ENCODE measurements at places on chromosomes 11 and 22. TPM values are rescaled to one million over a fixed set of nuclear protein-coding genes. Genes with fewer than 3 reads are reported as not detected.
A peak's percentile ranks its signal among the peaks of the same experiment; 100 is the strongest.

TRIM66 gene
- total RNA-seq = 2.6 TPM

PUS3 gene
- total RNA-seq = 7.1 TPM

WEE1 gene
- 38.3 TPM for total RNA-seq

APOBEC3G gene
- 3.9 TPM for total RNA-seq

P2RY6 gene
- 1.5 TPM for total RNA-seq

MICAL3 gene
- total RNA-seq = 90.4 TPM

ISX gene
- total RNA-seq = not detected

GRCh38 chr22:39913321-39913720 is 12.4 kb downstream of the GRAP2 start:
- no peak for DNase-seq

DNA sequence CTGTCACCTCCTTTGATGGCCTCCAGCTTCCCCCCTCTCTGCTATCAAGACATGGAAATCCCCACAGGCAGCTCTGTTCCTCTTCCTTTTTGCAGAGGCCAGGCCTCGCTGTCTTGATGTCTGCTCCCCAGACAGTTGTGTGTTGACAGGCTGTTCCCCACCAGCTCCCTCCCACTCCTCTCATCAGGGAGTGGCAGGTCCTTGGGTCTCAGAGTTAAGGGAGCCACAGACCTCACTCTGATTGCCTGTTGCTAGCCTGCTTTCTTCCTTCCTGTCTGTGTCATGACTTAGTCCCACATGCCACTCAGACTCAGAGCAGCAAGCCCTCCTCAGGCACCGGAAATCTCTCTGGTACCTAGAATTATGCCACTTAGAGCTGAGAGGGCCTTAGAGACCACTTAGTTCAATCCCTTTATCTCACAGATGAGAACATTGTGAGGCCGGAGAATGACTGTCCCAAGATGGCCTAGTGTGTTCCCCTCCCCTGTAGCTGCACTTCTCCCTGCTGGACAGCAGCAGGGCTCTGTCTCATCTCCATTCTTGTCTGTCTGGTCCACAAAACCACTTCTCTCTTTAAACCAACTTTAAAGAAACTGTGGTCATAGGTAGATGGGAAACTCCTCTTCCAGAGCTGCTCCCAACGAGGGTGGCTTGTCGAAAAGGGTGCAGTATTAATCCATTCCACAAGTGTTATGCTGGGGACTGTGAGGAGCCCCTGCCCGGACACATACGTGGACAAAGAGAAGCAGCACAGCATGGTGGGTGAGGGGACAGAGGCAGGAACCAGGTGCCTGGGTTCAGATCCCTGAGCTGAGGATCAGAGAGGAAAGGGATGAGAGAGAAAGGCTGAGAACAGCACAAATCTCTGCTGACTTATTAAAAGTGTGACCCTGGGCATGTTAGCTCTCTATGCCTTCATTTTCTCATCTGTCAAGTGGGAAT is 4.2 kb downstream of the AMPD3 start:
- no peak for DNase-seq

DNA sequence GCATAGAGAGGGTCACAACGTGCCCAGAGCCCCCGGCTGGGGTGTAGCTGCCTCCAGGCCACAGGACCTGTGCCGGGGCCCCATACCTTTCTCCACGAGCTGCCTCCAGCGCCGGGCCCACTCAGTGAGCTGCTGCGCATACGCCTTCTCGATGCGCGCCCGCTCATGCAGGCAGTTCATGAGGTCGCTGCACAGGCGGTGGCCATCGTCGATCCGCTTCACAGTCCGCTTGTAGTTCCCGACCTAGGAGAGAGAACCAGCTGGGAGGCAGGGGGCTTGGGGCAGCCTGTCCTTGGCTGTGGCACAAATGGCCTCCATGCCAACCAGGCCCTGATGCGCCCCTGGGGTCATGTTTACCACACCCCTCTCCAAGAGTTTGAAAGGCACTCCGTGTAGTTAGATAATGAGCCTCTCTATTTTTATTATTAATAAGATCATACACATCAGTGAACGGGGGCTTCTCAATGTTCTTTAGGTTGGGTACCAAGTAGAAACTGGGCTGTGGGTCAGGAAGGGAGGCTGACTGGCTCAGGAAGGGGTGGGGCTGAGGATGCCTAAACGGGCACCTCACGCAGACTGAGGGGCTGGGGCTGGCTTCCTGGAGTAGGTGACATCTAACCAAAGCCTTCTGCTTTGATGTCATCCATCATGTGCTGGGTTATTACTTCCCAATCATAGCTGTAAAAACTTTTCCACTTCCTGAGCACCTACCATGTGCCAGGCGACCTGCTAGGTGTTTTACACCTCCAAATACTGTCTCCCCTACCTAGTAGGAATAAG is 36.5 kb upstream of the ARFGAP3 start:
- DNase-seq = no peak

- peak; percentile 54 for DNase-seq
Measured at GRCh38 chr11:125886997-125887372, 483 bp upstream of the HYLS1 start.

- no peak for DNase-seq
Measured at GRCh38 chr11:113553235-113553634, 78.0 kb upstream of the DRD2 start.

DNA sequence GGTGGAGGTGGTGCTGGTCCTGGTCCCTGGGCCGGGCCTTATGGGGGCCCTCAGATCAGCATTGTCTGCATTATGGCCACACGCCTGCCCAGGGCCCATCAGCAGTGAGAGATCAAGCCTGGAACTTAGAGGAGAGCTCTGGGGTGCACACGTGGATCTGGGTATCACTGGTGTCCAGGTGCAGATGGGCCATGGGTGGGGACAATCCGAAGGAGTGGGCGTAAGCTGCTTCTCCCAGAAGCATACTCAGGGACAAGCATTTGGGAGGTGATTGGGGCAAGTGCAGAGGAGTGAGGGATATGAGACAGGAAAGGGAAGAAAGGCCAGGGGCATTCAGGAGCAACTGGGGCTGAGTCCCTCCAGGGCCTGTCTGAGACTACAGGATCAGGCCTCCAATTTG is 84.3 kb downstream of the CSNK2A3 start:
- no peak for DNase-seq

DNA sequence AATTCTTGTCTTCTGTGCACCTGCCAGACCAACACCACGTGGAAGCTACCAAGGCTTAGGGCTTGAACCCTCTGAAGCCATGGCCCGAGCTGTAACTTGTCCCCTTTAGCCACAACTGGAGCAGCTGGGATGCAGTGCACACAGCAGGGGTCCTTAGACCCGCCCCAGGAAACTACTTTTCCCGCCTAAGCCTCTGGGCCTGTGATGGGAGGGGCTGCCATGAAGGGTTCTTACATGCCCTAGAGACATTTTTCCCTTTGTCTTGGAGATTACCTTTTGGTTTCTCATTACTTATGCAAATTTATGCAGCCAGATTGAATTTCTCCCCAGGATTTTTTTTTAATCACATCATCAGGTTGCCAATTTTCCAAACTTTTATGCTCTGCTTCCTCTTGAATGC is 9.7 kb downstream of the PATE3 start:
- DNase-seq = no peak

All from left ventricle myocardium superior (tissue), 1 donor.